Stimulated activated naive CD8-positive, alpha-beta T cell treated with anti-CD3 and anti-CD28 coated beads, Interleukin-15, Interleukin-2, amounts not matched to agents 100 U/mL and 50 U/mL, for 24 hours (primary cell): ENCODE measurements at places on chromosomes 7 and 10.
A peak's percentile ranks its signal among the peaks of the same experiment; 100 is the strongest.

DNA sequence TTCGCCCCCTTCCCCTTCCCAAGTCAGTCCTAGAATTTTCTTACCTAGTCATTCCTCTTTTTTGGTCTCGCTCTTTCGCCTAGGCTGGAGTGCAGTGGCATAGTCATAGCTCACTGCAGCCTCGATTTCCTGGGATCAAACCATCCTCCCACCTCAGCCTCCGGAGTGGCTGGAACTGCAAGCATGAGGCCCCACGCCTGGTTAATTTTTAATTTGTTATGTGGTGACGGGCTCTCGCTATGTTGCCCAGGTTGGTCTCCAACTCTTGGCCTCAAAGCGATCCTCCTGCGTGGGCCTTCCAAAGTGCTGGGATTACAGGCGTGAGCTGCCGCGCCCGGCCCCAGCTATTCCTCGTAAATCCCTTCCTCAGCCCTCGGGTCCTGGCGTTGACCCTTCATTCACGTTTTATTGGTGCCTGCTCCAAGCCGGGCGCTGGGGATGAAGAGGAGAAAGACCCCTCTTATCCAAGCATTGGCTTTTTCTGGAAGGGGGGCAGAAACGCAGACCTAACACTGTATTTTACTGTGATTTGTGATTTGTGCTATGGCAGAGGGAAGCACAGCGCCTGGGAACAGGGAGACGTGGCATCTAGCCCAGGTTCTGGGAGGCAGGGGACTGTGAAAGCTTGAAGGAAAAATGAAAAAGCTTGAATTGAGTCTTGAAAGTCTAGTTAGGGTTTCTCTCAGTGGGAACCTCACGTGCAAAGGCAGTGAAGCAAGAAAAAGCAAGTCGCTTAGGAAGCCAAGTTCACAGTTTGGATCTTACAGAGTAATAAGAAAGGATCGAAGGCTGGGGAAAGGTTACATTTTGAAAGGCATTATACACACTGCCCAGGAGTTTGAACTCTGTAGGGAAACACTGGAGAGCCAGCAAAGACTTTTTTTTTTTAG is 516 bp downstream of the ZNHIT1 start:
- no peak for DNase-seq

DNA sequence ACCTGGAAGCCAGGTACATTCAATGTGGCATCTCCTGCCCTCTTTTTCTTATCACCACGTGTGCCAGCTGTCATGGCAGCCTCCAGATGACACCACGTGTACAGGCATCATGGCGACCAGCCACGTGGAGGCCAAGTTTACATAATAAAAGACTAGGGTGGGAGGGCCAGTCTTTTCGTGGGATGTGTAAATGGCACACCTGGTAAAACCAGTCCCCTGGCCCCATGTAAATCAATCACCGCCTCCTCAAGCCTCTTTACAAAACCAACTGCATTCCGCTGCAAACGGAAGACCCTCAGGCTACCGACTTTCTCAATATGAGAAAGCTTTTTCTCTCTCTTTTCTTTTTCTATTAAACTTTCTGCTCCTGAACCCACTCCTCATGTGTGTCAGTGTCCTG is 65.1 kb upstream of the PHF14 start:
- no peak for DNase-seq

- no peak for DNase-seq
Measured at GRCh38 chr7:66974986-66975590, 20.3 kb downstream of the SBDS start.

- DNase-seq = no peak
Measured at GRCh38 chr7:155336812-155337602, 39.3 kb downstream of the INSIG1 start.

DNA sequence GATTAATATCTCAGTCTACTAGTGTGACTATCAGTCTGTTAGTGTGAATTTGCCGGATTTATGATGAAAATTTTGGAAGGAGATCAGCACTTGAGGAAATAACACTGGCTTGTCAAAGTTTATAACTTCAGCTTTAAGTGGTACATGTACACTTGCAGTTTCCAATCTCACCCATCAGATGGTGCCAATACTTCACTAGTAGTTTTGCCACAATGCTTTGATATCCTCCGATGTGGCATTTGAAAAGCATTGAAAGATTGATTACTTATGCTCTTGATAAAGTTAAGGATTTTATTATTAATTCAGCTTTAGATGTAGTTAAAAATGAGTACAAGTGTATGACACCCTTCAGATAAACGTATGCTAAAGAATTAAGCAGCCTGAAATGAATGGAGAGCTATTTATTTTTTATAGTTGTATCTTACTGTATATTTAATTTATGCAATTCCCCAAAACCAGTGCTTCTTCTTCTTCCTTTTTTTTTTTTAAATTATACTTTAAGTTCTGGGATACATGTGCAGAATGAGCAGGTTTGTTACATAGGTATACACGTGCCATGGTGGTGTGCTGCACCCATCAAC is 98.2 kb downstream of the ANLN start:
- peak; percentile 16 for DNase-seq

- no peak for DNase-seq
Measured at GRCh38 chr7:31043051-31043471, 9.0 kb upstream of the ADCYAP1R1 start.

DNA sequence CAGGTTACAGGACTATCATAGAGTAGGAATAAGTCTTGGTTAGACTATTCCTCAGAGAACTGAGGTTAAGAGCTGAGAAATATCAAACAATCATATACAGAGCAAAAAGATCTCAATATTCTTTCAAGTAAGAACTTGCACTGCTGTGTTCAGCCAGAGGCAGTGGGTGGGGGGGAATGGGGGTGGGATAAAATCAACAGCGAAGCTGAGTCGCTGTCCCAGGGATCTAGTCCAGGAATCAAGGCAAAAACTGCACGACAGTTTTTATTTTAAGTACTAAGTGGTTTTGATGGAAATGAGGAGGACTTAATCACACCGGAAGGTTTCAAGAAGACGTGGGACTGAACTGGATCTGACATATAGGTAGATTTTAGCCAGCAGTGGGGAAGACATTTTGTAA is 159.1 kb downstream of the SRPK2 start:
- no peak for DNase-seq

DNA sequence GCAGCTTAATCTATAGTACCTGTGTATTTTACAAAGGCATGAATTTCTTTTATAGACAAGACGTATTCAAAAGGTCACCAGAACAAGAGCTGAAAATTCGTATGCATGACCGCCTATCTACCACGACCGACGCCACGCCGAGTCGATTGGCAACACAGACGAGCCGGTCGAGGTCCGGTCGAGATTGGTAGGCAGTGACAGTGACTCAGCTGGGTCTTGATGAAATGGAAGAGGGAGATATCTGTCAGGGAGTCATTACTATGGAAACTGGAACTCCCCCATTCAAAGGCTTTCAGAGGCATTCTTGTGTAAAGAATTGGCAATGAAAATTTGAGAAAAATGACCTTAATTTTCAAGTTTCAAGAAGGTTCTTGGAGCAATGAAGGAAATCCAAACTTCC is 2.1 kb downstream of the ATP5MK start:
- DNase-seq = peak; percentile 8

GRCh38 chr7:36925691-36926090 is 201.4 kb upstream of the AOAH start:
- no peak for DNase-seq

GRCh38 chr7:40676221-40676620 is 541.4 kb downstream of the SUGCT start:
- DNase-seq = no peak

DNA sequence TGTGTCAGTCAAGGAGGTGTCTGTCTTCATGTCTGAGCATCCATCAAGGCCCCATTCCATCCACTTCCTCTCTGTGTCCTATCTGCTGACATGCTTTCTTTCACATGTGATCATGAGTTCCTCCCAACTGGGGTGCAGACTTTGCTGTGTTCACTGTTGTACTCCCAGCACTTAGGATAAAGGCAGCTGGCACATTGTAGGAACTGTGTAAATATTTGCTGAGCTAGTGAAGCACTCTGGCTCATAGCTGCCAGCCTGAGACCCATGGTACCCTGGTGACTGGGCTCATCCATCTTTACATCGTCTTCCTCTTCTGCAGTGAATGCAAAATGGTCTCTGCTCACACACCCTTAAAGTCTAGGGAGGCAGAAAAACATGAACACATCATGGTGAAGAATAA is 242.2 kb upstream of the IGFBP3 start:
- DNase-seq = no peak

DNA sequence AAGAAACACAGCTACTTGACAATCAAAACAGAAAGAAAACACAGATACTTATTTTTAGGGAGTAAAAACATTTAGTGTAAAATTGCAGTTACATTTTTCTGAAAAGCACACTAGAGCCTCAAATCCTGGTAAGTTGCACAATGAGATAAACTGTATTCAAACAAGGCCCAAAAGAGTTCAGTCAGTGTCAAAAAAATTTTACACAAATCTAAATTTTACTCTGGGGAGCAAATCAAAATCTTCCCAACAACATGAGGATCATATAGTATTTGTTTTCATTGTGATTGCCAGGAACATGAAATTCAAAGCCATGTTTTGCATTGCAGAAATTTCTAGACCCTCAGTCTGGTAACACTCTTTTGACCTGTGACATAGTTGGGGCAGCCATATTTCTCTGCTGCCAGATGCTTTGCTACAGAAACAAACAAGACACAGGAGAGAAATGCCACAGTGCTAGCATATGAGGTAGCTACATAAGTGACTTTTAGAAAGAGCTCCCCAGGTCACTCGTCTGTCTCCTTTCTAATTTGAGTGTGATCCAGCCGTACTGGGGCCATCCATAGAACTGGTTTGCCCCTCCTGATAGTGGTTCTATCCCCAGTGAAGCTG is 49.6 kb downstream of the PDE1C start:
- DNase-seq = no peak

- no peak for DNase-seq
Measured at GRCh38 chr7:52168085-52168484, 851.5 kb upstream of the COBL start.

GRCh38 chr10:126302476-126302756 is 85.9 kb downstream of the ADAM12 start:
- DNase-seq = no peak

- DNase-seq = no peak
Measured at GRCh38 chr10:113347508-113347907, 205.3 kb upstream of the HABP2 start.

DNA sequence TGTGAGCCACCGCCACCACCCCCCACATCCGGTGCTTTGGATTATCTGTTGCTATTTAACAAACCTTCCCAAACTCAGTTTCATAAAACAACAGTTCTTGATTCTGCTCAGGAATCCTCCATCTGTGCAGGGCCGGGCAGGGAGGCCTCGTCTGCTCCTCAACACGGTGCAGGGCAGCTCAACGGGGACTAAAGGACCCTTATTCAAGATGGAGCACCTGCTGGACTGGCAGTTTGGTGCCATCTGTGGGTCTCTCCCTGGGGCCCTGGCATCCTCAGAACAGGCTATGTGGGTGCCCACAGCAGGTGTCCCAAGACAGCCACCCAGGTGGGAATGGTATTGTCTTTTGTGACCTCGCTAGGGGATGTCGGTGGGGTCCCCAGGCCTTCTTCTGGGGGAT is 31.0 kb upstream of the ELFN1 start:
- DNase-seq = no peak

- DNase-seq = no peak
Measured at GRCh38 chr10:71005337-71006305, 117.3 kb upstream of the PCBD1 start.

DNA sequence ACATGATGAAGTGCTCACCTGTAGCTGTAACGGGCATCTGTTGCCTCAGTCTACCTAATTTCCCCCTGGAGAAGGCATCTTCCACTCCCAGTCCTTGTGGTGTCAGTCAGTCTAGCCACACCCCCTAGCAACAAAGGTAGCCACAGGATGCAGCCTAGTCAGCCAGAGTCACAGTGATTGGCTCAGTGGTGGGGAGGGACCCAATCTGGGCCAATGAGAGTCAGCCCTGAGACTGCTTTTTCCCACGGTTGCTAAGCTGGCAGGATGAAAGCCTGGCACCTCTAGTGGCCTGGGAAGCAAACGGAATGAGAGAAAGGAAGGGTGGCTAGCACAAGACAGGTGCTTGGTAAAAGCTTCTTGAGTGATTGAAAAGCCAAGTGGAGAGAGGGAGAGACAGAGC is 118.6 kb downstream of the SH3PXD2A start:
- no peak for DNase-seq

DNA sequence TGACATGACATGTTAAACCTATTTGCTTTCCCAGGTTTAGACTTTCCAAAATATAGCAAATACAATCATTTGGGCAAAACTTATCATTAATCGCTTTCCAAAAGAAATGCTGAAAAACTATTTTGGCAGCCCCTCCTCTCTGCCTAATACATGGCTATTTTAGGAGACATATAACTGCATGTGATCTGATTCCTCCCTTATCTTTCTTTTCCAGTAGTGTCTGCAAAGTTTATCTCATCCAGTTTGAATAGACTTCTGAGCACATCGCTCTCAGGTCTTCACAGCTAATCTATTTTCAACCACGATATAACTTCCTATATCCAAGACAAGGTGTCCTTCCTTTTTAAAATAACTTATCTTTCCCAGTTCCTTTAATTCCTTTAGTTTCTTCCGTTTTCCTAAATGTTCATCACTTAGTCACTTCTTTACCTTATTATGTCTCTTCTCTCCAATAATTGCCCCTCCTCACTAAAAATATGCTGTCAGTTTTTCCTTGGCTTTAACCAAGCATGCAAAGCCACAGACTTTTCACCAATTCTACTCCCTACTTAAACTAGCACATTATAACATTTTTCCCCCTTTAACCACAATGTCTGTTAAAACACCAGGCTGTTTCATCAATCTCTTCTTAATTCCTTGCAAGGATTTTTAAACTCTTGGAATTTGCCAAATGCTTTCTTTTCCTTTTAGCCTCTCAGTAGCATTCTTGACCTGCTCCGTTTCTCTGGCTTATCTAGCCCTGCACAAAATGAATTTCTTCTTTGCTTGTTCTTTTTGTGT is 24.4 kb downstream of the GNG11 start:
- DNase-seq = no peak
